ENCODE measurements at places on chromosomes 3 and 15.

DNA sequence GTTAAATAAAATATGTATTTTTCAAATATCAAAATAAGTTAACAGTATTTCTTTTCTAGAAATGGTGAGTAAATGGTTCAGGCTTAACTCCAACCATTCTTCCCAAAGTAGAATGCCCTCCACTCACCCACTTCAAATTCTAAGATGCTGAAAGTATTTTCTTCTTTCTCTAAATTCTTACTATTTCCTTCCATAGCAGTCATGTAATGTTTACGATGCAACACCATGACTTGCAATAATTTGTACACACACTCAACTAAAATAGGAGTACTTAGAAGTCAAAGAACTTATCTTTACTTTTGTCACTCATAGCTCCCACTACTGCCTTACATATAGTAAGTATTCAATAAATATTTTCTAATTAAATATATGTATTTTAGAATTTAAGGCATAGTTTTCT is 65.0 kb downstream of the AQR start:
- no peak for DNase-seq

DNA sequence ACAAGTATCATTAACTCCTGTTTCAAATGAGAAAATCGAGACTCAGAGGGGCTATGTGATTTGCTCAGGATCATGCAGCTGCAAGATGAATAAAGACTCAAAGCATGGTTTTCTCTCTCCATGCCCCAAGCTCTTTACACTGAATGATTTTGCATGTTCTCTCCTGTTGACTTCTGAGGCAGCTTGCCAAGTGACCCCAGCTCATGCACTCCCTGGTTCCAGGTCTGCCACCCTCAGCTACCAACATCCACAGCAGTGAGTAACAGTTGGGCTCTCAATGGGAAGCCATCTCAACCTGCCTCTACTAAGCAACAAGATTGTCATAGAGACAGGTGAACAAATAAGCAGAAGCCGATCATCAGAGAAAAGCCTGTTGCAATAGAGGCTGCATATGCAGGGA is 116.9 kb upstream of the GADL1 start:
- no peak for DNase-seq

GRCh38 chr15:47582233-47582632 is 135.1 kb upstream of the SEMA6D start:
- DNase-seq: no peak

DNA sequence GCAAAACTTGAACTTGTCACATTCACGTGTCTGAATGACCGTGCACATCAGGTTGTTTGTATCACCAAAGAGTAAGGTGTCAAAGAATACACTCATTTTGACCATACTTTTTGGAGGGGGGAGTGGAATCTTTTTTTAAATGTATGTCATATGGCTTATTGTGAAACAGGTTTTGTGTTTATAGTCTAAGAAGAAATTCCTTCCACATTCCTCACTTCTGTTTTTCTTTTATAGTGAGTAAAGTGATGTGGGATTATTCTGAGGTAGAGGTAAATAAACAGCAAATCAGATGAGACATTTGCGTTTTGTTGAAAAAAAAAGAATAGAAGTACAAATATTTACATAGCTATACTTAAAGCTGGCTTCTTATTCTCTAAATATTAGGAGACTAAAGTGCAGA is 33.0 kb downstream of the SRP14 start:
- no peak for DNase-seq

GRCh38 chr15:73870700-73871408 is 2.5 kb upstream of the TBC1D21 start:
- DNase-seq: no peak

DNA sequence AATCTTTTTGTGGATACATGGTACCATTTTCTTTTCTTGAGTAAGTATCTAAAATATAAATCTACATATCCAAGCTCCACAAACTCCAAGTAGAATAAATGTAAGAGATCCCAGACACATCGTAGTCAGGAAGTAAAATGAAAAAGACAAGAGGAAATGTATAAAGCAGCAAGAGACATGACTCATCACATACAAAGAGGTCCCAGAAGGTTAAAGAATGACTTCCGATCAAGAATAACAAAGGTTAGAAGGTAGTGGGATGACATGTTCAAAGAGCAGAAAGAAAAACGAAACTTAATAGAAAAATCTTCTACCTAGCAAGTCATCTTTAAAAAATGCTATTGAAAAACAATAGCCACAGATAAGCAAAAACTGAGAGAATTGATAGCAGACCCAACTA is 705.8 kb downstream of the NR2F2 start:
- DNase-seq: no peak

- peak; percentile 83 for DNase-seq
Measured at GRCh38 chr3:133661454-133662277, at the start of gene TOPBP1. Gene TOPBP1 (minus strand): TSS chr3:133661941. CDS start chr3:133661127, 814 bp downstream.

- peak; percentile 1 for DNase-seq
Measured at GRCh38 chr3:32500880-32501782, 1.5 kb downstream of the CMTM6 start.

DNA sequence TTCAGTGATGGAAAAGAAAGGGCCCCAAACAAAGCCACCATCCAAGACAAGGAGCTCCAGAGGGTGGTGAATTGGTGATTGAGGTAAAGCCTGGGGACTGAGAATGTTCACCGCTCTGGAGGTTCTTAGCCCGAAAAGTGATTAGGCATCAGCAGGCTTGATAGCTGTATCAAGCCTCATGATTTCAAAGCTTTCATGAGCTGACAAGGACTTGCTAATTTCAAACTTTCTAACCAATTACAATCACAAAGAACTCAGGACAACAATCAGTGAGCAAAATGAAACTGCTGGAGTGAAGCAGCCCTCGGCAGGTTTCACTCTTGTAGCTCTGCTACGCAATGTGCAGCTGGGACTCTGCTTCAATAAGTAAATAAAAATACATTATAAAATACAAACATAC is 391.3 kb downstream of the TIGIT start:
- DNase-seq: no peak

GRCh38 chr3:197353001-197353866 is 54.8 kb upstream of the DLG1 start:
- DNase-seq: no peak

- DNase-seq: no peak
Measured at GRCh38 chr15:55991802-55992768, 1.3 kb downstream of the NEDD4 start.

GRCh38 chr15:101522621-101523559 is 33.4 kb upstream of the PCSK6 start:
- DNase-seq: no peak

DNA sequence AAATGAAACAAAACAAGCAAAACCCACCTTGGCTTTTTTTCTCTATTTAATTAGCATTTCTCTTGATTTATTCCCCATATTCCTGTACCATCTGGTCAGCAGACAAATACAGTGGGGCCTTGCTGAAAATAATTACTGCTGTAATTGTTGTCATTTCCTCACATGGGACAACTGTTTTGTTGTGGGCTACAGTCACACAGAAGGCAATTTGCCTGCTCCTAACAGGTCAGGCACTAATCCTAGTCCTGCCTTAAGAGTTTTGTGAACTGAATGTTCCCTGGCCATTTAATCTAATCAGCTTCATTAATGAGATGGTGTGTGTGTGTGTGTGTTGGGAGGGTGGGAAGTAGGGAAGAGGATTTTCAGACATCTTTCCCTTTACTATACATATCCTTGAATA is 11.6 kb downstream of the TRPC1 start:
- DNase-seq: no peak

GRCh38 chr15:58434334-58434875 is 2.6 kb downstream of the LIPC start:
- DNase-seq: no peak

GRCh38 chr3:116139641-116140040 is 305.6 kb downstream of the LSAMP start:
- no peak for DNase-seq

DNA sequence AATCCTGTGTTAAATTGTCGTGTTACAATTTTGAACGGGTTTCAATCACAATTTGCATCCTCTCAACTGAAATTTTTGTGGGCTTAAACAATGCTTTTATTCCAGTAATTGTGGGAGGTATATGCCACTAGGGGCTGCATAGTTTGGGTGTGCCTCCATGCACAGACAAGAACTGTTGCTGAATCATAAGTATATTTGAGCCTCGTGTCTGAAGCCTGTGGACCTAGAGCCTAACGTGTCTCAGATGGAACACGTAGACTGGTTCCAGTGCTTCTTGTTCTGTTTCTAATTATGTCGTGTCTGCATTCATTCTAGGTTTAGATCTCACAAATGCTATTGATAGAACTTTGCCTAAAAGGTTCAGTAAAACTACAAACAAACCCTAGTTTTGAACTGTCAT is 363.4 kb downstream of the RBMS3 start:
- DNase-seq: no peak

DNA sequence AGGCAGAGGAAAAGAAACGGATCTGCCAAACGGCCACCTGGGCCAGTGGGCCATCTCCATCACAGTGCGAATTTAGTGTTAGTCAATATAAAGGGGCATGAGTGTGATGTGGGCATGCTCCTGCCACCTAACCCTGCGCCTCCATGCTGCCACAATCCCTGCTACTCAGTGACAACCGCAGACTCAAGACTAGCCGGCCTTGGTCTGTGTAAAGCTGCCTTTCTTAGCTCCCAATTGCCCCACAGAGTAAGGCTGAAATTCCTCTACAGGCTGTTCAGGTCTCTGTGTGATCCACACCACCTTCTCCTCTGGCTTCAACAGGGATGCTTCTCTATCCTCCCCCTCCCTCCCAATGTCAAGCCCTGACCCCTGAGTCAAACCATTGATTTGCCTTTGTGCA is 269.7 kb downstream of the XXYLT1 start:
- DNase-seq: no peak

DNA sequence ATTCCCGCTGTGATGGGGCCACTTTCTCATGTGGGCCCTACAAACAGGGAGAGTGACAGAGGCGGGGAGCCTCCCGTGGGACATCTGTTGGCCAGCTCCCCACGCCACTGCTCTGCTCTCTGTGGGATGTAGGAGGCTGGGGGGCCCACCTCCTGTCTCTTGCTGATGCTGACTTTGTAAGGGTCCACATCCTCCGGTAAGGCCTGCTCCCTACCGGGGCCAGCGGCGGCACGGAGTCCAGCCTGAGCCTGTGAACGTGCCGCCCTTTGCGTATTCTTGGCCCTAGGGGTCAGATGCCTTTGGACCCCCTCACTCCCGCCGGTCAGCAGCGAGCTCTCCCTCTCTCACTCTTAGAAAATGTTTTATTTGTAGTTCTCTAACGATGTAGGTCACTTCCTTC is 153.2 kb downstream of the LRRC28 start:
- DNase-seq: no peak

All from stimulated activated naive CD4-positive, alpha-beta T cell (primary cell).